Activated naive CD4-positive, alpha-beta T cell treated with anti-CD3 and anti-CD28 coated beads, Interleukin-2, amount 50 U/mL, for 72 hours (primary cell): ENCODE measurements at places on chromosomes 7 and 10.

DNA sequence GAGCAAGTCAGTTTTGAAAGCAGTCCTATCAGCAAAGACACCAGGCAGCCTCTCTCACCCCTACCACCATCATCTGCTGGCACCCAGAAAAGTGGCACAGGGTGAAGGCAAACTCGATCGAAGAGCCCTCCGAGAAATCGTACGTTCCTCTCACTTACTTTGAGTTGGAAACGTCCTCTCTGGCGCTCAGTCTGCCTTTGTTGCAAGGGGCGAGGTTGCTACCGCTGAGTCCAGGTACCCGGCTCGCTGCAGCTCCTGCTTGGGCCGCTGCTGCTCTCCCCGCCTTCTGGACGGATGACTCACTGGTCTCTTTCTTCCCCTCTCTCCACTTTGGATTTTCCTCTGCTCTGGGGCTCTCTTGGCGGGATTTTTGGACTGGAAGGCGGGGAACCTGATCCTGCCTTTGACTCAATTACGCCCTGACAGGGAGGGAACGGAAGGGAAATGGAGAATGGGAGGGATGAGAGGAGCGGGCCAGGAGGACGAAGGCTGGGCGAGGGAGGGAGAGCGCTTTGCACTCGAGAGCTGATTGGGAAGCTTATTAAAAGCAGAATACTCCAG, at the start of gene PTN:
Gene PTN (minus strand): TSS at position 453 of the 561 bp plus-strand sequence. CDS start 88,760 bp downstream, outside the sequence.
- no peak for DNase-seq

DNA sequence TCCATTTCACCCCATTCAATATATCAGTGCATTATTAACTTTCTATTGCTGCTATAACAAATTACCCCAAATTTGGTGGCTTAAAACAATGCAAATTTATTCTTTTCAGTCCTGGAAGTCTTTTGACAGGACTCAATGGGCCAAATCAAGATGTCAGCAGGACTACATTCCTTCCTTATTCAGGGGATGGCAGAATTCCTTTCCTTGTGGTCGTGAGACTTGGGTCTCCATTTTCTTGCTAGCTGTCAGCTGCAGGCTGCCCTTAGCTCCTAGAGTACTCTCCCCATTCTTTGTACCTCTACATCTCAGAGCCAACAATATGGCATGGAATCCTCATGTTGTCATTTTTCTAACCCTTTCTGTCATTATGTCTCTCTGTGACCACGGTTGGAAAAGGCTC, 310.6 kb downstream of the HDAC9 start:
- no peak for DNase-seq

DNA sequence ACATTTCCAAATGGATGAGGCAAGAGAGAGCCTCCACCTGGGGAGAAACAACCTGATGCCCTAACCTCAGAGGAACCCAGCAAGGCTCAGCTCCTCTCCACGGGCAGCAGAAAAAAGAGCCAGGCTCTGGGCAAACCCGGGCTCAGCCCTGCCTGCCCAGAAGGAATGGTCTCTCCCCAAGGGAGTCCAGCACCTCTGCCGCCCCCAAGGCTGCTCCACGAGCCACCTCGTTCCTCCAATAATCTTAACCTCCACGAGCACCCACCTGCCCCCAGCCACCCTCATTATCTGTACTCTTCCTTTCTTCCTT, 154.2 kb downstream of the GRID1 start:
- no peak for DNase-seq

GRCh38 chr7:118185163-118185860, 1.3 kb downstream of the LSM8 start:
- no peak for DNase-seq

DNA sequence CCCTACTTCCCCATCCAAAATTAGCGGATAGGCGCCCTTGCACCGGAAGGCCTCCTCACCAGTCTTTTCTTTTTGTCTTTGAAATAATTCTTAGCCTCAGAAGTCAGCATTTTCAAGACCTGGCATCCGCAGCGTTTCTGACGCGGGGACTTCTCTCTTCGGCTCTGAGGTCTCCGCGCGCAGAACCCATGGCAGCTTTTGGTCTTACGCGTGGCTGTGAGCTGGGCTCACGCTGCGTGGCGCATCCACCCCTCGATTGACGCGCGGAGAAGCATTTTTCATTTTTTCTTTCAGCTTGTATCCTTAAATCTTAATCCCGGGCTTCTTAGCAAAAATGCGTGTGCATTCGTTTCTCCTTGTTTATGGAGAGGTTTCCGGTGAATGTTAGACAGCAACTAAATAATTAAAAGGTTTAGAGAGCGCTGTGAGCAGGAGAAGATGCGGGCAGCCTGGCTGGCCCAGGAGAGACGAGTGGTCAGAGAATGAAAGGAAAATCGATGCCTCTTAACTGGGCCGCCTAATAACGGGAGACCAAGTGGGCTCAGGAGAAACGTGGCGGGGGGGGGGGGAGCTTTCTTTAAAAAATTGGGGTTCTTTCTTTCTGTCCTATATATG, 2.0 kb upstream of the GATA3 start:
- no peak for DNase-seq

GRCh38 chr10:93075369-93076221, 1.9 kb downstream of the CYP26A1 start:
- DNase-seq, result no peak

- DNase-seq, result no peak
Observed at GRCh38 chr10:5465976-5466450, 33.4 kb downstream of the CALML5 start.

DNA sequence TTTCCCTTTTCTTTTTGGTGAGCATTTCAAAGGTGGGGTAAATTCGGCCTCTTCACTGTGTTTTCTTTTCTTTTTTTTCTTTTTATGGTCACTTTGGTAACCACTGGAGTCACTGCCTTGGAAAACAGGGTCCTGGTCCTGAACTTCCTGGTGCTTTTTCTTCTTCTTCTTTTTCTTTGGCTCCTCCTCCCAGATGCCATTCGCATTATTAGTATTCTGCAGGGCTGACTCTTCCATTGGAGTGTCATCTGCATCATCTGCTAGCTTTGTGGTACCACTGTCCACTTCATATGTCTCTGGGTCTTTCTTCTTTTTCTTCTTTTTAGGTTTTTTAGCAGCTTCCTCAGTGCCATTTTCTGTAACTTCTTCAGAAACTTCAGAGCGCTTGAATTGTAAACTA, 10.5 kb downstream of the POLR1F start:
- no peak for DNase-seq

DNA sequence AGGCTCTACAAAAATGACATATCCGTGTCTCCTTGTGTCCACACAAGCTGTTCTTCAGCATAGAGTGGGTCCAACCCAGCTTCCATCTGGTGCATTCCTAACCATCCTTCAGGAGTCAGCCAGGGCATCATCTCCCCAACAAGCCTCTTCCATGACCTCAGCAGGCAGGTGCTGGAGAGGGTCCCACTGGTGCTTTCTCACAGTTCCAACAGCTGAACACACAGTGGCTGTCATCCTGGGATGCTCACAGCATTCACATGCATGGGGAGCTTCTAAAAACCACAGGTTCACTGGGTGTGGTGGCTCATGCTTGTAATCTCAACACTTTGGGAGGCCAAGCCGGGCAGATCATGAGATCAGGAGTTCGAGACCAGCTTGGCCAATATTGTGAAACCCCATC, 6.4 kb upstream of the CYP3A4 start:
- no peak for DNase-seq

- DNase-seq, result no peak
Observed at GRCh38 chr7:113487925-113488731, 369.8 kb upstream of the SMIM30 start.

GRCh38 chr7:47542051-47542450, 39.9 kb downstream of the TNS3 start:
- DNase-seq, result no peak

GRCh38 chr7:47670729-47671128, 88.8 kb upstream of the TNS3 start:
- DNase-seq, result no peak

DNA sequence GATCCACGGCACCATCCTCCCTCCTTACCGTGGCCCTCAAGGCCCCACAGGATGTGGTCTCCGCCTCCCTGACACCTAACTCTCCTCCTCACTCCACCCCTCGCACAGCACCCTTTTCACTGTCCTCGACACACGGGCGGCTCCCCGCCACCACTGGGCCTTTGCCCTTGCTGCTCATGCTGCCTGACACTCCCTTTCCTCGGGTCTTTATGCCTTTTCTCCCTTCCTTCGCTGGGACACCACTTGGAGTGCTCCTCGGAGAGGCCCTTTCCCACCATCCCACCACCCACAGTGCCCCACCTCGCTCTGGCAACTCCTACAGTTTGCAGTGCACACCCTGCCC, 7.9 kb upstream of the INMT start:
- no peak for DNase-seq

- DNase-seq, result no peak
Observed at GRCh38 chr10:27225642-27226257, 14.8 kb downstream of the ACBD5 start.

DNA sequence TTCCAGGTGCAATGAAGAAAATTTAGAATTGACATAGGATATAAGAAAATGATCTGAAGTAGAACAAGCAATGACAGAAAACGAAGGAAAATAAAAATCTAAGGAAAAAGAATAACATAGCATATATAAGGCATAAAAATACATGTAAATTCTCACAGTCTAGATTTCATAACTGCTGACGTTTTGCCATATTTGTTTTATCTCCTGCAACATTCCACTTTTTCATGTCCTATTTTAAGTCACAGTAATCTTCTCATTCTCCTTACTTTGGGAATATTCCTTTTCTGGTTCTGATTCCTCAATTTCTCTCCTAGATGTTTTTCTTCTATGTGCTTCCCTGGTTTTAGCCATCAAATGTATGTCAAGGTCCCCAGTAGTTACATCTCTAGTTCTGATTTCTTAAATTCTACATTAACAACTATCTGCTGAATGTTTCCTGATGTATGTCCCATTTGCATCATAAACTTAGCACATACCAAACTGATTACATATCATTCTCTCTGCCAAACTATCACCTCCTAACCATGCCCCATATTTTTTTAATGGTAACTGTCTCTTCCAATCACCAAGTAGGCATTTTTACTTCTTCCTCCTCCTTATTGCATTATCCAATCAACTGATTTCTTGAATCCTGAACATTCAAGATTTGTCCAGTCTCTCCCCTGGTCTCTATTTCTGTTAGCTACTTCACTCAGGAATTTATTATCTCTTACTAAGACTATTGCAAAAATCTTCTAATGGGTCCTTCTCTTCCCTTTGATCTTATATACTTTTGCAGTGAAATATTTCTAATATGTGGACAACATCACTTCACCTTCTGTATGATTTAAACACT, 171.3 kb downstream of the DNAJC1 start:
- DNase-seq, result no peak

GRCh38 chr10:93464776-93465388, 17.3 kb downstream of the MYOF start:
- no peak for DNase-seq

DNA sequence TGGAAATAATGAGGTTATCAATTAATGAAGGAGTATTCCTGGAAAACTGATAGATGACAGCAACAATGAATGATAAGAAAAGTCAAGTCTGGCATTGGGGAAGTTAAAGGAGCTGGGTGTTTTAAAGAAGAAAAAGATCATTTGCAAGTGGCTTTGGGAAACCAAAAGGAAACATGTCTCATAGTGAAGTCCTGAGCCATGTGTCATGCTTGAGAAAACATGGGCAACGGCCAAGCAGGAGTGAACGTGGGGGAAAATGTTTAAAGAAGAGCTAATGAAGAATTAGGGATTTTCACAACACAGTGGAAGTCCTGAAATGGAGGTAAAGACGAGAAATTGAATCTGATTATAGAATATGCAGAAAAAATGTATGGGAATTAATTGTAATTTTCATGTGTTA, 1383.2 kb upstream of the CELF2 start:
- no peak for DNase-seq

DNA sequence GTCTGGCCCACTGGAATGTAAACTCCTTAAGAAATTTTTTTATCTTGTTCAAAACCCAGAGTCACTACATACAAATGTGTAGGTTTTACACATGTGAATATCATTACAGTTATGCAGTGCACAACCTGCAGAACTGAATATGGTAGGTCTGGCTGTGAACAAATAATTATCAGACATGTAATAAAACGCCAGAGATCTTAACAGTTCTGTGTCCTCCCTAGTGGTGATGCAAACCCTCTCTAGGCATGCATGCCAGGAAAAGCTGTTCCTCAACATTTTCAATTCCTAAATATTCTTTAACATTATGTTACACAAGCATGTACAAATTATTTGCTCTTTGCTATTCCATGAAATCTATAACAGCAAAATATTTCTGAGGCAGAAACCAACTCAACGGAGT, 124.6 kb downstream of the IMMP2L start:
- no peak for DNase-seq

- DNase-seq, result no peak
Observed at GRCh38 chr7:92697012-92697411, 106.8 kb upstream of the FAM133B start.

DNA sequence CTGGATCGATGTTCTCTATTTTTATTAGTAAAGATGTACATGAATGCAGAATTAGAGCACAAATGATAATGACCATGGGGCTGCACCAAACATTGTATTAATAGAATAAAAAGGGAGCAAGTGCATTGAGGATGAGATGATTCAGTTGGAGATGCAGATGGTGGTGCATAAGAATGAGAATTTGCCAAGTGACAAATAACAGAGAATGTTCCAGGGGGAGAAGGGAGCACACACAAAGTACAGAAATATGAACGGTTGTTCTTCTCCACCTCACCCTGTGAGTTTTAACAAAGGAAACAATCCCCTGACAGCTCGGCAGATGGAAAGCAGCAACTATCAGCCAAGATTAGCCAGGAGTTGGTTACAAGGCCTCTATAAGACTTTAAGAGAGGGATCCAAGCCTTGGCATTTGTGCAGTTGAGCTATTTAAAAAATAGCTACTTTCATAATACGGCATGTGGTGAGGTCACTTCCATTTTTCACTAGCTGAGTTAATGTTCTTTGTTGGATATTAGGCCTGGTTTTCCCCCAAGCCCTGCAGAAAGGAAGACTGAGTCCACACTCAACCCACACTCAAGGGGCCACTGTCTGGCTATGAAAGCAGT, 462.5 kb downstream of the TNS3 start:
- DNase-seq, result no peak
